ENCODE measurements at places on chromosomes 16 and 17.

- no peak for DNase-seq
- no peaks in the 10 kb centered on the region for H3K27me3 ChIP-seq
- H3K36me3 ChIP-seq: no peaks in the 10 kb centered on the region
- H3K4me3 ChIP-seq: no peak overlapping the region
- H3K27ac ChIP-seq: no peak overlapping the region
These were observed 100.1 kb upstream of the DYNLRB2 start for GRCh38 chr16:80440667-80441066.

- no peak overlapping the region for H3K4me3 ChIP-seq
- H3K4me1 ChIP-seq: peaks cover 4% of the 10 kb centered on the region
- no peak for DNase-seq
- H3K27me3 ChIP-seq: no peaks in the 10 kb centered on the region
- no peaks in the 10 kb centered on the region for H3K36me3 ChIP-seq
- no peak overlapping the region for H3K27ac ChIP-seq
These were observed 66.2 kb upstream of the LYRM9 start for GRCh38 chr17:27959382-27959709.

GRCh38 chr17:6070430-6070912 is 292 bp downstream of the WSCD1 start:
- H3K4me1 ChIP-seq: peaks cover 19% of the 10 kb centered on the region
- no peaks in the 10 kb centered on the region for H3K27me3 ChIP-seq
- H3K4me3 ChIP-seq: peak overlapping the region; percentile 65
- DNase-seq: no peak
- H3K27ac ChIP-seq: no peak overlapping the region
- no peaks in the 10 kb centered on the region for H3K36me3 ChIP-seq

DNA sequence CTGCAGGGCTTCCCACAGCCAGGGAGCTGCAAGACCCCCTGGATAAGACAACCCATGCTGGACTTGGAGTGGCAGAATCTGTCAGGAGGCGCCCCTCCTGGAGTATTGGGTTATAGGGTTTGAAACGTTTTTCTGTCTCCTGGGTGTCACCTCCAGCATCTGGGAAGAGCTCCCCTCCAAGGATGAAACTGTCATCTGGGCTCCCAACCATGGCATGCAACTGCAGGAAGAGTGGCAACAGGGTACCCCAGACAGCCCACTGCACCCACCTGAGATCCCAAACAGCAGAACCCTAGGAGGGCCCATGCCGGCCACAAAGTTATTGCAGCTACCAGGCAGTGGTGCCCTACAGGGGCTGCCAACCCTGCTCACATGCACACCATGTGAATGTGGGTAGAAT is 636 bp upstream of the GSG1L start:
- H3K27ac ChIP-seq: no peak overlapping the region
- DNase-seq: no peak
- no peaks in the 10 kb centered on the region for H3K36me3 ChIP-seq
- peaks cover 7% of the 10 kb centered on the region for H3K27me3 ChIP-seq

GRCh38 chr16:10738231-10739077 is 5.2 kb upstream of the NUBP1 start:
- no peaks in the 10 kb centered on the region for H3K4me1 ChIP-seq
- no peak overlapping the region for H3K4me3 ChIP-seq
- H3K27me3 ChIP-seq: no peaks in the 10 kb centered on the region
- H3K36me3 ChIP-seq: no peaks in the 10 kb centered on the region

DNA sequence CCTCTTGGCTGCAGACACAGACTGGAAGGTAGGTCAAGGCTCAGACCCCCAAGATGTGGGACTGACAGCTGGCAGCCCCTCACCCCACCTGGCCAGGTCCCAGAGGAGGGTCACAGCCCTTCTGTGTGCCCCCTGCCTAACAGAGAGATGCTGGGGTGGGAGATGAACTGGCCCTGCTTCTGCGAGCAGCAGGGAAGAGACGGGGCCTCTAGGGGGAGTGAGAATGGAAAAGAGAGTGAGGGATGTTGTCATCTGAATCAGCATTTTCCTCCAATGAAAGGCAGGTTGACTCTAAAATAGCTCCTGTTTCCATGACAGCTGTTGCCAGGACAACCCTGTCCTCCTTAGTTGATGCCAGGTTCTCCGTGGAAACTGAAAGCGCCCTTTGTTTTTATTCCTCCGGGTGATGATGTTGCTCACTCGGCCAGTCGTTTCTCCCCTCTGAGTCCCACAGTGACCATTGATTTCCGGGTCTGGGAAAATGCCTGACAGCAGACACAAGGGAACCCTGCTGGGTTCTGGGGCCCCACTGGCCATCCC is 4.9 kb upstream of the NDRG4 start:
- H3K27ac ChIP-seq: peak overlapping the region; percentile 82
- peak; percentile 88 for DNase-seq
- H3K4me3 ChIP-seq: peak overlapping the region; percentile 31
- no peaks in the 10 kb centered on the region for H3K27me3 ChIP-seq
- no peaks in the 10 kb centered on the region for H3K36me3 ChIP-seq

DNA sequence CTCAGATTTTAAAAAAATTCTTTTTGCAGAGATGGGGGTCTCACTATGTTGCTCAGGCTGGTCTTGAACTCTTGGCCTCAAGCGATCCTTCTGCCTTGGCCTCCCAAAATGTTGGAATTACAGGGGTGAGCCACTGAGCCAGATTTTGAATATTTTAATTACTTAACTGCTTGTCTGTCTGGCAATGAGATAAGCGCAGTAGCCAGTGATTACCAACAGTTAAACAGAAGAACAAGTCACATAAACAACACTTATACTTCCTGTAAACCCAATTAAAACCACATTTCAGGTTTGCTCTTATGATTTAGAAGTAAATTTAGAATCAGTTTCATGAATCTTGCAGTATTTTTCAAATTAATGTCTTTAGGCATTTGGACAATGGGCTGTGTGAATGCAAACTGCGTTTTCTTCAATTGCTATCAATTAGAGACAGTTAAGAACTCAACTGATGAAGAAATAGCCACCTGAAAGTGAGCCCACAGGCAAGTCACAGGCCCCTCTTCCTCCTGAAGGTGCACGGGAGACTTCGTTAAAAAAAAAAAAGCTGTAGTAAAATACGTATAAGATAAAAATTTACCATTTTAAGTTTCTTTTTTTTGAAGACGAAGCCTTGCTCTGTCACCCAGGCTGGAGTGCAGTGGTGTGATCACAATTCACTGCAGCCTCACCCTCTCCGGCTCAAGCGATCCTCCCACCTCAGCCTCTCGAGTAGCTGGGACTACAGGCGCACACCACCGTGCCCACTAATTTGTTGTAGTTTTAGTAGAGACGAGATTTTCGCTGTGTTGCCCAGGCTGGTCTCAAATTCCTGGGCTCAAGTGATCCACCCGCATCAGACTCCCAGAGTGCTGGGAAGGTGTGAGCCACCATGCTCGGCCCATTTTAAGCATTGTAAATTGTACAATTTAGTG is 73.0 kb downstream of the PITPNC1 start:
- no peaks in the 10 kb centered on the region for H3K4me1 ChIP-seq
- no peak overlapping the region for H3K4me3 ChIP-seq
- no peaks in the 10 kb centered on the region for H3K27me3 ChIP-seq
- H3K27ac ChIP-seq: no peak overlapping the region
- no peaks in the 10 kb centered on the region for H3K36me3 ChIP-seq
- no peak for DNase-seq

GRCh38 chr16:17343028-17343427 is 127.7 kb downstream of the XYLT1 start:
- no peak for DNase-seq
- H3K27me3 ChIP-seq: no peaks in the 10 kb centered on the region
- H3K27ac ChIP-seq: peak overlapping the region; percentile 90
- H3K4me1 ChIP-seq: peaks cover 60% of the 10 kb centered on the region

DNA sequence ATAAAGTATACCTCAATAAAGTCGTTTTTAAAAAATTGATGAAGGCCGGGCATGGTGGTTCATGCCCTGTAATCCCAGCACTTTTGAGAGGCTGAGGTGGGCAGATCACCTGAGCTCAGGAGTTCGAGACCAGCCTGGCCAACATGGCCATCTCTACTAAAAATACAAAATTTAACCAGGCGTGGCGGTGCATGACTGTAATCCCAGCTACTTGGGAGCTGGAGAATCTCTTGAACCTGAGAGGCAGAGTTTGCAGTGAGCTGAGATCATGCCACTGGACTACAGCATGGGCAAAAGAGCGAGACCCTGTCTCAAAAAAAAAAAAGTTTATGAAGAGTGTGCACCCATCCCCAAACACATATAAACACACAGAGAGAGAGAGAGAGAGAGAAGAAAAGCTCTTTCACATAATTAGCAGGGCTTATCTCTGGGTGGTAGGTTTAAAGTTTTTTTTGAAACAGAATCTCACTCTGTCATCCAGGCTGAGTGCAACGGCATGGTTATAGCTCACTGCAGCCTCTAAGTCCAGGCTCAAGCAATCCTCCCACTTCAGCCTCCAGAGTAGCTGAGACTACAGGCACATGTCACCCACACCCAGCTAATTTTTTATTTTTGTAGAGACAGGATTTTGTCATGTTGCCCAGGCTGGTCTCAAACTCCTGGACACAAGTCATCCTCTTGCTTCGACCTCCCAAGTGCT is 3.0 kb downstream of the SREBF1 start:
- H3K4me3 ChIP-seq: no peak overlapping the region
- DNase-seq: no peak
- H3K27ac ChIP-seq: peak overlapping the region; percentile 4

DNA sequence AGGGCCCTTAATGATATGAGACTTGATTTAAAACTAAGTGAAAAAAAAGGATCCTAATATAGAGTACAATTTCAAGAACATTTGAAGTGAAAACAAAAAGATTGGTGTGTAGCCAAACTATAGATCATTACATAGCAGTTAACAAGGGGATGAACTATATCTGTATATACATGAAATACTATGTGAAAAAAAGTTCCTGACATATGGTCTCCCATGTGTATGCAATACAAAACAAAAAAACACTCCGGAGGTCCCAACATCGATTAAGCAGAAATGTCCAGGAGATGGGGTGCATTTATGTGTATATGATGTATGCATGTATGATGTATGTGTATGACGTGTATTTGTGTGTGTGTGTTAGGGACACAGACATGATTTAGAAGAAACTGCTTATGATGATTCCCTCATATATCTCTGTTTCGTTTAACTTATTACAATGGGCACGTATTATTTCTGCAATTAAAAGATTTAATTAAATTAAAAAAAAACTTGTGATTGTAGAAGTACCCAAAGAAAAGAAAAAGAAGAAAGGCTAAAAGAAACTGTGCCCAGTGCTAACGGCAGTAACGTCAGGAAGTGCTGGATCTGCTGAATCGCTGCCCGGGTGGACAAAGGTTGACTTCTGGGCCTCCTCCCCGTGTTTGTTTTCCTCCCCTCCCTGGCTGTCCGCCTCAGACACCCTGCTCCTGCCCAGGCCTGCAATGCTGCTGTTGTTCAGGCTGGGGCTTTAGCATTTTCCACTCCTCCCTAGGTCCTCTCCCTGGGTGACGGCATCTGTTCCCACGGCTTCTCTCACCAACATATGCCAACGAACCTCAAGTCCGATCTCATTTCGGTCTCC is 36.9 kb downstream of the TBX4 start:
- no peaks in the 10 kb centered on the region for H3K27me3 ChIP-seq
- no peak for DNase-seq
- H3K4me3 ChIP-seq: no peak overlapping the region
- H3K36me3 ChIP-seq: no peaks in the 10 kb centered on the region

DNA sequence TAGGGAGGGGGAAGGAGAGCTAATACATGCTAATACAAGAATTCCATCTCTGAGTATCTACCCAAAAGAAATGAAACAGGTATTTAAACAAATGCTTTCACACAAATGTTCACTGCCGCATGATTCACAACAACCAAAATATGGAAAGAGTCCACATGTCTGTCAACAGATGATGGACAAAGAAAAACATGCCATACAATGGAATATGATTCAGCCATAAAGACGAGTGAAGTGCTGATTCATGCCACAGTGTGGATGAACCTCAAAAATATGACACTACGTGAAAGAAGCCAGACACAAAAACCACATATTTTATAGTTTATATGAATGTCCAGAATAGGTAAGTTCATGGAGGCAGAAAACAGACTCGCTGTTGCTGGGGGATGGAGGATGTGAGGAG is 321.4 kb downstream of the FOXL1 start:
- H3K27me3 ChIP-seq: no peaks in the 10 kb centered on the region
- no peak for DNase-seq
- no peaks in the 10 kb centered on the region for H3K36me3 ChIP-seq
- no peaks in the 10 kb centered on the region for H3K4me1 ChIP-seq
- H3K4me3 ChIP-seq: no peak overlapping the region

GRCh38 chr17:56739376-56739775 is 94.3 kb downstream of the C17orf67 start:
- H3K27me3 ChIP-seq: no peaks in the 10 kb centered on the region
- H3K4me3 ChIP-seq: no peak overlapping the region
- no peak overlapping the region for H3K27ac ChIP-seq

DNA sequence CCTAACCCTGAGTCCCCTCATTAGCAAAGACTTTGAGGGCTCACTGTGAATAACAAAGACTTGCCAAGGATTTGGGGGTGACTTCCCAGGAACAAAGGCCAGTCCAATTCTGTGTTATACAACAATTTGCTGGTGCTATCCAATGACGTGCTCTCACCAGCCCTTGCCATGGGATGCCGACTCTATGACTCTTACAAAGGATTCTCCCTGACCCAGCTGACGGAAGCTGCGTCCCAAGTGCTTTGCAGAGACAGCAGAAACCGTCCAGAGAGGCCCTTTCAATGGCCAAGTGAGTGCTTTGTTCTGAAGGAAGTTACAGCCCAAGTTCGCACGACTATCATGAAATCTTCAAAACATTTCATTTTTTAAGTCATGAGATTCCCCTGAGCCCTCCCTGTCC is 345.3 kb upstream of the TNRC6C start:
- no peaks in the 10 kb centered on the region for H3K36me3 ChIP-seq
- H3K4me1 ChIP-seq: no peaks in the 10 kb centered on the region
- no peak for DNase-seq
- H3K27me3 ChIP-seq: no peaks in the 10 kb centered on the region

DNA sequence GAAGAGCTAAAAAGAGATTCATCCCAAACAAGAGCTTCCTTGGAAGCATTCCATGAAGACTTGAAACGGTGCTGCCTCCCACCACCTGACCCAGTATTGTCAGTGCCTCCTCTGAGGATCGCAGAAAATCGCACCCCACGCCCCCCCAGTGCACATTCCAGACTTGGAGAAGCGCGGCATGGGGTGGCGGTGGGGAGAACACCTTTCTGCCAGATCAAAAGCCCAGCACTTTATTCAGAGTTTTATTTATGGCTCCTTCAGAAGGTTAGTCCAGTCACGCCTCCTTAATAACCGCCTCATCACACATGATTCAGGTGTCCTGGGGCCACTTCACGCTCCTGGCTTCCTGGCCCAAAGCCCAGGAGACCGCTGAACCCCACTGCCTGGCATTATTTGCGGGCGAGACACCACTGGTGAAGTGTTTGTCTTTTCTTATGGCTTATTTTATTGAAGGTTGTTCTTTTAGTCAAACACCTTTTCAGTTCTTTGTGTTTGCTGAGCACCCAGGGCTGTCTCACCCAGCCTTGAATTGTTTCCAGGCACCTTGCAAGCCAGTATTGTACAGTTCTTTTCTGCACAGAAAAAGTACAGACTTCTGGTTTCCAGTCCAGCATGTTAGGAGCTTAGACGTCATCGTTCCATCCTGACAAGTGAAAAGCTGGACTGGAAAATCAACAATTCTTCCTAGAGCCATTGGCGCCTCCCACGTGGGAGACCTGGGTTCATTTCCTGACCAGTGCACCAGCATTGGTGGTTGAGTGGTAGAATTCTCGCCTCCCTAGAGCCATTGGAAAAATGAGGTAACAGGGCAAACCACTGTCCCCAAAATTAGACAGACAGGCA is 79.6 kb upstream of the CACNG5 start:
- H3K4me1 ChIP-seq: no peaks in the 10 kb centered on the region
- no peak for DNase-seq
- H3K36me3 ChIP-seq: no peaks in the 10 kb centered on the region
- H3K27me3 ChIP-seq: no peaks in the 10 kb centered on the region

- peaks cover 19% of the 10 kb centered on the region for H3K4me1 ChIP-seq
- no peak overlapping the region for H3K4me3 ChIP-seq
- no peak for DNase-seq
These were observed 98.0 kb downstream of the AMFR start for GRCh38 chr16:56327071-56327928.
